ENCODE measurements at places on chromosomes 12 and 14. TPM values are rescaled to one million over a fixed set of nuclear protein-coding genes. Genes with fewer than 3 reads are reported as not detected.

SYT1 gene
- 3.9 TPM for total RNA-seq

DDX47 gene
- total RNA-seq: 71.2 TPM

CPNE6 gene
- total RNA-seq: not detected

PIP4P1 gene
- total RNA-seq: 20.7 TPM

KRT74 gene
- not detected for total RNA-seq

PRICKLE1 gene
- total RNA-seq: 13.9 TPM

CSAD gene
- total RNA-seq: 5.5 TPM

GRCh38 chr12:65313719-65314317 is 35.3 kb downstream of the MSRB3 start:
- peak; percentile 49 for DNase-seq

GRCh38 chr14:76599559-76600287 is 161.5 kb upstream of the VASH1 start:
- DNase-seq: no peak

DNA sequence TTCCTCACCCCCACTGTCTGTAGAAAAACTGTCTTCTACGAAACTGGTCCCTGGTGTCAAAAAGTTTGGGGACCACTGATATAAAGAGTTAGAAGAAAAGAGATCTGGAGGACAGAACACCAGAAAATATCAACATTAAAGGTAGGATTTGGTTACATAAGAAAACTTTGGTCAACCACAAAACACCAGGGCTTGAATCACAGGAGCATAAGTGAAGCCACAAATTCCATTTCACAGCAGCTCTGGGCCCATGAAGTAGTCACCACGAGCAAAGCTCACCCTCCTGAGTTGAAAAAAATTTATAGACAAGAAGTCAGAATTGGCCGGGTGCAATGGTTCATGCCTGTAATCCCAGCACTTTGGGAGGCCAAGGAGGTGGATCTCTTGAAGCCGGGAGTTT is 19.4 kb downstream of the RALGAPA1 start:
- DNase-seq: no peak

DNA sequence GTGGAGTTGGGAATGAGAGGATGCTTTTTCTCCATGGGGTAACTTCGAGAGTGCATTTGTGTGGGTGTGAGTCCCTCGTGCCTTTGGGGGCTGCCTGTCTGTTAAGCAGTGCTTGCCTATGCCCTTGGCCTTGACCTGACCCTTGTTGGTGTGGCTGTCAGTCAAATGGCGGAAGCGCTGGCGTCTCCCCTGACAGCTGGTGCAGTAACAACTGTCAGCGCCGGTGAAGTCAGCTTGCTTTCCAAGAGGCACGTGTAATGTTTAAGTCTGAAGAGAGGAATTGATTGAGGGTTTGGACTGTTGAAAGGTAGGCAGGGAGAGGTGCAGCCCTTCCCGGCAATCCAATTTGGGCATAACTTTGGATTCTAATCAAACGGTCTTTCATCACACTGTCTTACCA is 211.3 kb downstream of the AACS start:
- no peak for DNase-seq

GRCh38 chr12:2412305-2412643 is 359.5 kb downstream of the CACNA1C start:
- DNase-seq: no peak

DNA sequence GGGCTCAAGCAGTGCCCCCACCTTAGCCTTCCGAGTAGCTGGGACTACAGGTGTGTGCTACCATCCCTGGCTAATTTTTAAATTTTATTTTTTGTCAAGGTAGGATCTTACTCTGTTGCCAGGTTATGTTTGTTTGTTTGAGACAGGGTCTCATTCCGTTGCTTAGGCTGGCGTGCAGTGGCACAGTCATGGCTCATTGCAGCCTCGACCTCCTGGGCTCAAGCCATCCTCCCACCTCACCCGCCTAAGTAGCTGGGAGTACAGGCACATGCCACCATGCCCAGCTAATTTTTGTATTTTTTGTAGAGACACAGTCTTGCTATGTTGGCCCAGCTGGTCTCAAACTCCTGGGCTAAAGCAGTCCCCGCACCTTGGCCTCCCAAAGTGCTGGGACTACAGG is 83.3 kb upstream of the KCNH3 start:
- no peak for DNase-seq

DNA sequence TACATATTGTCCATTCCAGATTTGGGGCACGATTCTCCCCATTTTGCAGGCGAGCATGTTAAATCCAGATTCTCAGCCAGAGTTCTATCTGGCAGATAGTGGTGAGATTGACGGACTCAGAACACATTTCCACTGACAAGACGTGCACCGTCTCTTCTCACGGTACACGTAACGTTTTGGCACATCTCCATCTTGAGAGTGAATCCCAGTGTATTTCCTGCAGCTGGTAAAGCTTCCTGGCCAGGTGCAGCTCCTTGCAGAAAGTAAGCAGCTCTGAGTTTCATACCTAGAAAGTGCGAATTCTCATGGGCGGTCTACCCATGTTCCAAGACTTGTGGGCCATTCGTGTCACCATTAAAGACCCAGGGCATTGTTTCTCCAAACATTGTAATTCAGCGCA is 102.6 kb downstream of the TSPAN9 start:
- DNase-seq: no peak

DNA sequence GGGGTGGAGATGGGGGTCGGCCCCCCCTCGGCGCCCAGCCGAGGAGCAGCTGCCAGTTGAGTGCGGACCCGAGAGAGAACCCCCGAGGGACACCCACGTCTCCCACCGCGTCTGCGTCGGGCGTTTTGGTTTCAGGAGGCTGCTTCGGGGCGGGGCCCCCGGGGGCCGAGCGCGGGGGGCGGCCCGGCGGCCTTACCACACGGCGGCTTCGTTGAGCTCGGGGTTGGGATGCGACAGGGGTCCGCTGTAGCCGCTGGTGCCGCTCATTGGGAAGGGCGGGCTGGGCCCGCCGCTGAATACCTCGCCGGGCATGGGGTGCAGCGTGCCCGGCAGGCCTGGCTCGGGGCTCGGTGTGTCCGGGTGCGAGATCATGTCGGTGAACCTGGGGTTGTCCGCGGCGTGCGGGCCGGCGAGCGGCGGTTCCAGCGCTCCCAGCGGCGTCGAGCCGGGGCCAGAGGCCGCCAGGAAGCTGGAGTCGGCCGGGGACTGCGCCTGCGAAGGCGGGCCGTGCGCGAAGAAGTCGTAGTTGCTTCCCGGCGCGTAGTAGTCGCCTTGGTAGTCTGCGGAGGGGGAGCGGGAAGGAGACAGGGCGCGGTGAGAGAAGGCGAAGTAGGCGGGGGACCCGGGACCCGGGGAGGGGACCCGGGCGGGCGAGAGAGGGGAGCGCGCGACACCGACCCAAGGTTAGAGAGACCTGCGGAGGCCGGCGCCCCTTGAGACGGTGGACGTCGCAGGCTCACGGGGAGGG is 8.5 kb downstream of the LHX5 start:
- DNase-seq: no peak

- DNase-seq: peak; percentile 56
Observed at GRCh38 chr14:29353513-29353912, 574.1 kb downstream of the PRKD1 start.

DNA sequence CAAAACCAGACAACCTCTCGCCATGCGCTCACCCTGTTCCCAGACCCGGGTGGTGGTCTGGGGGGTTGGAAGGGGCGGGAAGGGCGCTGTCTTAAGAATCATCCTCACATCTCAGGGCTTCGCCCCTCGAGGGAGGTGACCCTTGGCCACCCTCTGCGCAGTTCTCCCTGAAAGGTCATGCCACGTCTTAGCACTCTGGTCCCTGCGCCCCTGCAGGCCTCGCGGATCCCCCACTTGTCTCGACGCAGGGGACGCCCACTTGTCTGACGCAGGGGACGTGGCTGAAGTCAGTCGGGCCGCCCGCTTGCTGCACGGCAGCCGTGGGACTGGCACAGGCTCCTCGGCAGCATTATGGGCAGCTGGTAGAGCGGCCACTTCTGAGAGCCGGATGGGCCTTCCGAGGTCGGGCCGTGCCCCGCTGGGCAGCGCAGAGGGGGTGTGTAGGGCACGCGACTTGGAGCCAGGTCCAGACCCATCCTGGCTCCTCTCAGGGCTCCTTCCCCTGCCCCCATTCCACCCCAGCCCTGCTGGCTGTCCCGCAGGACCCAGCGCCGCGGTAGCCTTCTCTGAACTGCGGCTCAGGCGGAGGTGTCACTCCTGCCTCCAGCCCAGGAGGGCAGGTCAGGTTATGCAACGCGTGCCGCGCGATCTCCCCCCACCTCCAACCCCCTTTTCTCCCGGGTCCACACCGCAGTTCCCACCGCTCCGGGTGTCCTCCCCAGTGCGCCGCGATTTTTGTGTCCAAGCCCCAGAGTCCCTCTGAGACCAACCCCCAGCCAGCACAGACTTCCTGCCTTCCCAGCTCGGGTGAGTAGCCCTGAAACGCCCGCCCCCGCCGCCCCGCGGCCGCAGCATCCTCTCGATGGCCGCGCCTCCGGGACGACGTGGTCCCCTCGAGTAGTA is 40.9 kb upstream of the CAPRIN2 start:
- DNase-seq: peak; percentile 66

GRCh38 chr12:25056011-25056410 is 107.1 kb upstream of the BCAT1 start:
- DNase-seq: no peak

DNA sequence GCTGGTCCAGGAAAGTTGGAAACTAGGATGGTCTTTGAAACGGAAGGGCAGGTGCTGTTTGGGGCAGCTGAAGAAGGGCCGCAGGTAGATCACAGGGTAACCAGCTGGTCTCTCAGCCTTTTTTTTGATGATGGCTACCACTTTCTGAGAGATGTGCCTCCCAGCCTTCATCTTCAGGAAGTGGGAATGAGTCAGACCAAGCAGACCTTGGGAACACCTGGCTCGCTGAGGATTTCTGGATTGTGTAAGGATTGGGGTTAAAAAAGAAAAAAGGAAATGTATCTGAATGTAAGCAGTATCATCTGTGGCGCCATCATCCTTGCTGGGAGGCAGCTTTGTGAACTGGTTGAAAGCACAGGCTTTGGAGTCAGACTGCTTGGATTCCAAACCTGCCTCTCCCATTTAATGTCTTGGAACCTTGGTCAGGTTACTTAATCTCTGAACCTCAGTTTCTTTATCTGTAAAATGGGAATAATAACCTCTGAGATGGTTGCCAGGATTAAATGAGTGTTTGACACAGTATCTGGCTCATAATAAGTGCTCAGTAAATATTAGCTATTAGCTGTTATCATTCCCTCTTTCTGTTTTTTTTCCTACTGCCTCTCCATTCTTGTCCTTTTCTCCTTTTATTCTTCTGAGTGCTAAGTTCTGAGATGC is 1.7 kb downstream of the PRPF40B start:
- peak; percentile 40 for DNase-seq

DNA sequence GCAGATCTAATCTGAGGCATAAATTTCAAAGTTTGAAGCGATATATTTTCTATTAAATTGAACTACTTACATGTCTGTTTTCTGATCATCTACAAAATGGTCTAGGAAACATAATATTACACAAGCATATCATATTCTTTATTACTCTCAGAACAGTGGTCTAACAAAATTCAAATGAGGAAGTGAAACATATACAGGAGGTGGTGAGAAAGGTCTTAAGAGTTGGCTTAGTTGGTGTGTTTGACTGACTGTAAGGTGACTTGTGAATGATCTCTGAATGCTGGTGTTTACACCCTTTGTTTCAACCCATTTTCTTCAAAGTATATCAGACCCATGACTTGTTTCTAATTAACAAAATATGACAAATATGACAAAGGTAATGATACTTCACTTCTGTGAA is 1156.8 kb downstream of the SLC16A7 start:
- no peak for DNase-seq

- DNase-seq: no peak
Observed at GRCh38 chr12:59472273-59472672, 123.6 kb upstream of the SLC16A7 start.

GRCh38 chr14:31029016-31029970 is 3.1 kb upstream of the STRN3 start:
- DNase-seq: no peak
